Right renal pelvis (tissue), 4 donors: ENCODE measurements at places on chromosomes 4 and X. TPM values are rescaled to one million over a fixed set of nuclear protein-coding genes. Genes with fewer than 3 reads are reported as not detected.

WAS gene
- 3.1 TPM for polyA plus RNA-seq

USP51 gene
- polyA plus RNA-seq, result 12.8 TPM

CPZ gene
- polyA plus RNA-seq, result 19.9 TPM

ETDB gene
- not detected for polyA plus RNA-seq

FGF5 gene
- polyA plus RNA-seq, result not detected

GPC3 gene
- polyA plus RNA-seq, result 1,234 TPM

FGF2 gene
- polyA plus RNA-seq, result 10.0 TPM

VEGFD gene
- polyA plus RNA-seq, result 0.22 TPM

TMEM255A gene
- 0.56 TPM for polyA plus RNA-seq

LRAT gene
- polyA plus RNA-seq, result 0.68 TPM

AIMP1 gene
- 72.3 TPM for polyA plus RNA-seq

NPY2R gene
- polyA plus RNA-seq, result 0.65 TPM

FHIP1A gene
- polyA plus RNA-seq, result 6.5 TPM

SYP gene
- polyA plus RNA-seq, result 1.5 TPM

NDNF gene
- polyA plus RNA-seq, result 78.8 TPM

MAGEB1 gene
- not detected for polyA plus RNA-seq

AKAP14 gene
- polyA plus RNA-seq, result not detected
